ENCODE measurements at places on chromosomes 3 and 15.

GRCh38 chr15:62165104-62165792 is at the start of gene C2CD4B:
C2CD4B (minus strand) TSS chr15:62165285; CDS start chr15:62164984, 301 bp downstream.
- DNase-seq: peak; percentile 70

DNA sequence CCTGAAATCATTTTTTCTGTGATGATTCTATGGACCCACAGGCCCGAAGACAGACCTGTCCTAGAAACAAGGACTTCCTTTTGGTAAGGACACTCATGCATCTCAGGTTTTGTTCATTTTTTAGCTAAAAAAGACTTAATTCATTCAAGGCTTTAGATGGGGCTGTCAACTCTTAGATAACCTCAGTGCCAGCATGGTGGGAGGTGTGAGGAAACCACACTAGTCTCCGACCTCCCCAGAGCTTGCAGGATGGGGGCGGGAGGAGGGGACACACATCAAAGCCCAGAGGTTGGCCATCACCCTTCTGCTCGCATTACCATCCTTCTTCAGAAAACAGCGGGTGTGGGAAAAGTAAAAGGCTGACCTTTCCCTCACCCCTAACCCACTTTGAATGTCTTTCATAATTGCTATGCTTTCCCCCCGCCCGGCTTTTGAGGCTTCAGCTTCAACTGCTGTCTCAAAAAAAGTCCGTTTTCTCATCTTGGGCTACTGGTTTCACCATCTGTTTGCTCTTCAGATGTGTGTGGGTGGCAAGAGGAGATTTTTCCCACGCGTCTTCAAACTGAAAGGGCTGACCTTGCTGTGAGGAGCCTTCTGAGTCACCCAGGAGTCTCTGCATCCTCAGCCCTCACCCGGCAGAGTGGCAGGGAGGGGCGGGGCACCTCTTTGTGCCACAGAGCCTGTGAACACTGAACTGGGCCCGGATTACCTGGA is 27.6 kb upstream of the CXCR6 start:
- DNase-seq: no peak

DNA sequence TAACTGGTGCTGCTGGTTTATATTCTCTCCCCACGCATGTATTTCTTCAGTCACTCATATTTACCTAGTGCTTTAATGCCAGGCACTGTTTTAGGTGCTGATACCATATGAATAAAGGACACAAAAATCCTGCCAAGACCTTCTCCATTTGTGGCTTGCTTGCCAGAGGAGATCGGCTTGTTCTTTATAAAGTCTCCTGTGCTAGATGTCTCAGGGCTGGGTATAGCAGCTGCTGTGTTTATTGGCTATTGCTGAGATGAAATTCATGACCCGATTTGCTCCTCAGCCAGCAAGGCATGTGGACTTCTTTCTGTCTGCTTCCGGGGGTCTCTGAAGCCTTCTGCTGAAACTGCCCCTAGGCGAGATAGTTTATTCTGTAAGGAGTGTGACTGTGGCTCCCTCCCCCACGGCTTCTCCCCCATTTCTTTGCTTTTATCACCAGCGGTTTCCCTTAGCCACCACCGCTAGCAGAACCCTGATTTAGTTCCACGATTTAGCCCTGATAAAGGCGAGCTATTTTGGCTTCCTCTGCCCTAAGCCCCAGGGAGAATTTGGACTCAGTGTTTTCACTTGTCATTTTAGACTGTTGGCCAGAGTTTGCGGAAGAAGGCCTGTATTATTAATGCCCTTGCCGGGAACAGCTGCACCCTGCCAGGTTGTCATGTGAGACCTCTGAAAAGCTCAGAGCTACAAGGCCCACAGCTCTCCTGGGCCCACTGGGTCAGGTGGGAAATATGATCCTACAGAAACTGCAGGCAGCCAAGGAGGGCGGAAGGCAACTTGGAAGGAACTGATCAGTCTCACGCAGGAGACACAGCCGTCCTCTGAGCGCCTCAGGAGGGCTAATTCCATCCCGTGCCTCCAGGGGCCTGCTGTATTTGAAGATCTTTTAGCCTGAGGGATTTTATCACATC is 46.8 kb downstream of the ST6GAL1 start:
- DNase-seq: peak; percentile 77

- peak; percentile 64 for DNase-seq
Observed at GRCh38 chr15:76147906-76148570, 88.3 kb downstream of the TMEM266 start.

DNA sequence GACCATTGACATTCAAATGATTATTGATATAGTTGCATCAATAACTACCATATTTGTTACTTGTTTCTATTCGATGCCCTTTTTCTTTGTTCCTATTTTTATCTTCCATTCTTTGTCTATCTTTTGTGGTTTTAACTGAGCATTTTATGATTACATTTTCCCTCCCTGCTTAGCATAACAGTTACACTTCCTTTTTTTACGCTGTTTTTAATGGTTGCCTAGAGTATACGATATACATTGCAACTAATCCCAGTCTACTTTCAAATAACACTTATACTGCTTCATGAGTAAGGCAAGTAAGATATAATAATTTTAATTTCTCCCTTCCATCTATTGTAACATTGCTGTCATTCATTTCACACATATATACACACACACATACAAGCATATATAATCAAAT is 26.3 kb downstream of the COL6A6 start:
- no peak for DNase-seq

- no peak for DNase-seq
Observed at GRCh38 chr15:92840149-92840548, 60.0 kb upstream of the CHD2 start.

DNA sequence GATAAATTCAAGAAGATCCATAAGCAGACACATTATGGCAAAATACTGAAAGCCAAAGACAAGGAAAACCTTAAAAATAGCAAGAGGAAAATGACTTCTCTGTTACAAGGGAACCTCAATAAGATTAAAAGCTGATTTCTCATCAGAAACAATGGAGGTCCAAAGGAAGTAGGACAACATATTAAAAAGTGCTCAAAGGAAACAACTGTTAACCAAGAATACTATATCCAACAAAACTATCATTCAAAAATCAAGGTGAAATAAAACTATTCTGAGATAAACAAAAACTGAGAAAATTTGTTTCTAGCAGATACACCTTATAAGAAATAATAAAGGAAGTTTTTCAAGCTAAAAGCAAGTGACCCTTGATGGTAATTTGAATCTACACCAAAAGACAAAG is 314.7 kb upstream of the ROPN1 start:
- no peak for DNase-seq
